Ammon's horn (tissue), 1 donor: ENCODE measurements at places on chromosomes 16 and 17.

DNA sequence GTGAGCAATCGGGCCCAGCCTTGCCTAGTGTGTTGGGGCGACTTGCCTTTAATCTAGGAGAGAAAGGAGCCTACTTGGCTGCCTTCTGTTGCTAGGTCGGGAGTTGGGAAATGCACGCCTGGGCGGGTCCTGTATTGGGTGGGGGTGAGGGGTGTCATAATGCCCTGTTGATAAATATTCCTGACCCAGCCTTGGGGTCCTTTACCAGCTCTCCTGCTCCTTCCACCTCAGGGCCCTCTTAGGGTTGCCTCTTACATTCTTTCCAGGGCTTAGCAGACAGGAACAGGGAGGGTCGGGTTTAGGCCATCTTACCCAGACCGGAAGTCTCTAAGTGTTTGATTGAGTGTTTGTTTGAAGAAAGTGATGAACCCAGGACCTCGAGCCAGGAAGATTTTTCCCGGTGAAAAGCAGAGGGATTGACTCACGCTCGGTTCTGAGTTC, 112.9 kb downstream of the SEC14L1 start:
- DNase-seq: no peak

- DNase-seq: no peak
Observed at GRCh38 chr16:82651921-82652601, 25.3 kb downstream of the CDH13 start.

- no peak for DNase-seq
Observed at GRCh38 chr16:1283996-1284616, 25.3 kb upstream of the UBE2I start.

GRCh38 chr17:79755591-79755990, 22.4 kb upstream of the CBX2 start:
- DNase-seq: no peak

DNA sequence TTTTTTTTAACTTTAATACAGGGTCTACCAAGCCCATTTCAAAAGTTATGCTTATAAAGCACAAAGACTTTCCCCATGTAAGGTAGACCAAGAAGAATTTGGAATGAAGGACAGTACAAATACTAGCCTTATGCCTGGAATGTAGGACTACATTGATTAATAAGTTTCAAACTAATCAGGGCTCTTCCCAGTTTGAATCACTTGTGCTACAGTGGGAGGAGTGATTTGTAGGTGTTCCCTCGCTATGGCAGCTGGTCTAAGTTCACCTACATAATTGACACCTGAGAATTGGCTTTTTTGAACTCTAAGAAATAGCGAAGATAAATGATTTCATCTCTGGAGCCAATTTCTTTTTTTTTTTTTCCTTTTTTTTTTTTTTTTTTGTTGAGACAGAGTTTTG, 18.6 kb downstream of the TMEM238L start:
- DNase-seq: no peak
